ENCODE measurements at places on chromosomes 12 and 14.

DNA sequence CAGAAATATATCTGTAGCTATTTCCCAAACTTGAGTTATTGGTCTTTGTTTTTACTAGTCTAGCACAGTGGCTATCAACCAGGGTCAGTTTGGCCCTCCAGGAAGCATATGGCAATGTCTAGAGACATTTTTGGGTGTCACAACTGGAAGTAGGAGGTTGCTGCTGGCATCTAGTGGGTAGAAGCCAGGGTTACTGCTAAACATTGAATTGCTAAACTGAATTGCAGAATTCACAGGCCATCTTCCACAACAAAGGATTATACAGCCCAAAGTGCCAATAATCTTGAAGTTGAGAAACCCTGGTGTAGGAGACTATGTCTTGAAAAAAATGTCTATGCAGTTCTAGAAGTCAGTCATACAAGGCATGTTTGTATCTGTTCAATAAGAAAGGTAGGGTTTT lies 27.7 kb downstream of the ARHGAP5 start:
- DNase-seq = no peak

DNA sequence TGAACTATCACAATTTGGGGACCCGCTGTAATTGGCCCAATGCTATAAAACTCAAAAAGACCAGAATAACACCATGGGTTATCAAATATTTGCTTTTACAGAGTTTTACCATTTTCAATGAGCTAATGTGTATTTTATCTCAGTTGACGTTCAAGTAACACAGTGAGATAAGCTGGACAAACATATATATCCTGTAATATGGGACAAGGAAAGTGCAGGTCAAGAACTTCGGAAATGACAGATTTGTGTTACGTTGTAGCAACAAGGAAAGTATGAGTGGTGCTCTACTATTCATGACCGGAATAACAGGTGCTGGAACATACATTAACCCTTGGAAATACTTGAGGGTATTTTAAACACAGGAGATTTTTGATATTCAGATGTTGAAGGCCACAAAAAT lies 566.4 kb upstream of the FLRT2 start:
- DNase-seq = no peak

DNA sequence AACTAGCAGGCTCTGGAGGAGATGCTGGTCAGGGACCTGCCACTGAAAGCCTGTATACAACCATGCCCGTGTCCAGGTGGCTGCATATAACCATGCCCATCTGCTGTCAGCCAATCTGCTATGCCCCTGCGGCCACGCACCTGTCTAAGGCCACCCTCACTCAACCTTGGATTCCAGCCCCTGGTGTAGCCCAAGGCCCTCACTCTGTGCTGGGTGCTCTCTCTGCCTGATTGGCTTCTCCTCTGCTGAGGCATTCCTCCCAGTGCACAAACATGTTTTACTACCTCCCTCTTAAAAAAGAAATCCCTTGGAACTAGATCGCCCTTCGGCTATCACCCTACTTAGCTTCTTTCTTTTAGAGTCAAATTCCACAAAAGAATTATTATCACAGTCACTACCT lies 45.5 kb downstream of the ZFP36L1 start:
- no peak for DNase-seq

GRCh38 chr14:62674563-62675237 lies 370.6 kb downstream of the KCNH5 start:
- DNase-seq = no peak

- DNase-seq = no peak
Measured at GRCh38 chr14:20792556-20792955, 10.1 kb downstream of the RNASE1 start.

DNA sequence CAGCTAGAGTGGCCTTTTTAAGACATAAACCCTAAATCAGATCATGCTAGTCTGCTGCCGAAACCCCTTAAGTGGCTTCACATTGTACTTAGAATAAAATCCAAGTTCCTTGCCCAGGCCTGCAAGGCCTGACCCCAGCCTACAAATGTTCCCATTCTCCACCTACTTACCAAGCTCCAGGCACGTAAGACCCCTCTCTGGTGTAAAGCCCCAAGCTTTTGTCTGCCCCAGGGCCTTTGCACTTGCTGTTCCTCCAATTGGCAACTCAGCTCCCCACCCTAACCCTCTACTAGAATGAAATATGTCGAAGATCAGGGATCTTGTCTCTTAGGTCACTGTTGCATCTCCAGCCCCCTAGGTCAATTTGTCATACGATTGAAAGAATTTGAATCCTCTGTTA lies 27.1 kb upstream of the MED13L start:
- DNase-seq = no peak

- no peak for DNase-seq
Measured at GRCh38 chr14:76432827-76433752, 57.2 kb downstream of the ESRRB start.

GRCh38 chr12:89799316-89799715 lies 90.7 kb upstream of the ATP2B1 start:
- no peak for DNase-seq

GRCh38 chr12:56718149-56718548 lies 7.0 kb downstream of the NACA start:
- no peak for DNase-seq

DNA sequence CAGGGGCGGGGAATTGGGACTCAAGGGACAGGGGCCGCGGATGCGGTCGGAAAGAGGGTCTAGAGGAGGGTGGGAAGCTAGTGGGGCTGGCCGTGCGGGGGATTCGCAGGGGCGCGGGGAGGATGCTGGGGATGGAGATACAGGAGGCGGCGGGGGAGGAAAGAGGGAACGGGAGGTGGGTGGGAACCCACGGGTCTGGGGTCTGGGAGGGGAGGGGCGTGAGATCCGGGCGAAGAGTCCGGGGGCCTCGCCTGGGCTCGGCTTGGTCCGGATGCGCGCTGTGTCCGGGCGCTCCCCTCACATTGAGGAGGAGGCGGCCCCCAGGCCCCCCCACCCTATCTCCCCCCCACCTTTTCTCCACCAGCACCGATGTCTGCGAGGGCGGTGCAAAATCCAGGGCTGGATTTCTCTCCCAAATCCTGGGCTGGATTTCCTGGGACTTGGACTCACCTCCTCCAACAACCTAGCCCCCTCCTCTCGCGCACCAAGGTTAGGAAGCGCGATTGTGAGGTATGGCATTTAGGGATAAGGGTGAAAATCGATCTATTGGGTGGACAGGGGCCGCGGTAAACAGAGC lies at the start of gene AGAP2:
Gene AGAP2, minus strand, starts transcription at position 82 of the 577 bp plus-strand sequence. CDS start 496 bp downstream, outside the sequence.
- DNase-seq = no peak

- DNase-seq = no peak
Measured at GRCh38 chr12:80593766-80594165, 113.7 kb upstream of the MYF6 start.

DNA sequence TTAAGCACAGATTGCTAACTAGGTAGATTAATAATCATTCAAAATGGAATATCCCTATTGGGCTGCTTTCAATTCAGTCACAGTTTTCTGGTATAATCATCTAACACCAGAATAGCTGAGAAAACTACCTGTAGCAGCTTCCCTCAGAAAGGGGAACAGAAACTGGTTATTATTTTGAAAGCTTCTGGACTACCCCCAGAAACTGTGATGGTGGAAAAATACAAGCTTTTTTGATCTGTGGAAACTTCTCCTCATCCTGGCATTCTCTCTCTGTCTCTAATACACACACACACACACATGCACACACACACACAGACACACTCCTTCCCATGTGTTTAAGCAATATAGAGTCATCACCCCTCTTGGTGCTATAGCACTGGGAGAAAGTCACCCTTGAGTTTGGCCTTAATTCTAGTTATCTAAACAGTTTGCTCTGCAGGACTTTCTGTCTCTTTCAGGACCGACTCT lies 251.5 kb upstream of the LMO3 start:
- DNase-seq = no peak

GRCh38 chr12:26118308-26118707 lies 6.5 kb downstream of the BHLHE41 start:
- DNase-seq = no peak

DNA sequence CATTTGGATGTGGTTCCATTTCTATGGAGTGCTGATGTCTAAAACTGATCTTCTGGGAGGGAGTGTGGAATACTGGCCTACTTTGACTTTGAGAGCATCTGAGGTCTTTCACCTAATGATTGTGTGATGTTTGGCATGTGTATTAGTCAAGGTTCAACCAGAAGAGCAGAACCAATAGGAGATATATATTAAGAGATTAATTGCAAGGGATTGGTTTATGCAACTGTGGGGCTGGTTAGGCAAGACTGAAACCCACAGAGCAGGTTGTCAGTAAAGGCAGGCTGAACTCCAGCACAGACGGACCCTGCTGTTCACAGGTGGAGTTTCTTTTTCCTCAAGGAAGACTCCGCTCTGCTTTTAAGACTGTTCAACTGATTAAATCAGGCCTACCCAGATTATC lies 11.6 kb downstream of the BMAL2 start:
- DNase-seq = no peak

GRCh38 chr12:130345292-130345691 lies 7.6 kb downstream of the PIWIL1 start:
- no peak for DNase-seq

DNA sequence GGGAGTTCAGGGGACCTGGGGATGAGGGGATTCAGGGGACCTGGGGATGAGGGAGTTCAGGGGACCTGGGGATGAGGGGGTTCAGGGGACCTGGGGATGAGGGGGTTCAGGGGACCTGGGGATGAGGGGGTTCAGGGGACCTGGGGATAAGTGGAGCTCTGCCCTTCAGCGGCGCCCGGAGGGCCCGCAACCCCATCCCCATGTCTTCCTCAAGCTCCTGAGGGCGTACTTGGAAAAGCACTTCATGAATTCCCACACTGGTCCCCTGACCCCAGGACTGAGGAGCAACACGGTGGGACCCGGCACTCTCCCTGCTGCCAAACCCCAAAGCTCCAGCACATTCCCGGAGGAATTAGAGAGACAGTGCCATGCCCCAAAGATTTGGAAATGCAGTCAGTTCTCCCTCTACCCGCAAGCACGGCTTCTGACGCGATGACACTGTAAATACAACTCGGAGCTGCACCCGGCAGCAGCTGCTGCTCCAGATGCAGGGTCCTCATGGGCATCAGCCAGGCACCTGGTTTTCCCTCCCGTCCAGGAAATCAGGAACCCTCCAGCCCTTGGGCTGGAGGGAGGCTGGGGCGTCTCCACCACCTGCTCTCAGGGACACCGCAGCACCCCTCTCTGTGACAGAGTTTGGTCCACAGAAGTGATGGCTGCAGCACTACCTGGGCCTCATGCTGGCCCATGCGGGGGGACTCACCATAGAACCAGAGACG lies 32.8 kb upstream of the C14orf180 start:
- no peak for DNase-seq

GRCh38 chr14:106069804-106070625 lies 543.6 kb downstream of the TMEM121 start:
- DNase-seq = no peak

- DNase-seq = no peak
Measured at GRCh38 chr14:104633276-104634137, 28.9 kb upstream of the TMEM179 start.

DNA sequence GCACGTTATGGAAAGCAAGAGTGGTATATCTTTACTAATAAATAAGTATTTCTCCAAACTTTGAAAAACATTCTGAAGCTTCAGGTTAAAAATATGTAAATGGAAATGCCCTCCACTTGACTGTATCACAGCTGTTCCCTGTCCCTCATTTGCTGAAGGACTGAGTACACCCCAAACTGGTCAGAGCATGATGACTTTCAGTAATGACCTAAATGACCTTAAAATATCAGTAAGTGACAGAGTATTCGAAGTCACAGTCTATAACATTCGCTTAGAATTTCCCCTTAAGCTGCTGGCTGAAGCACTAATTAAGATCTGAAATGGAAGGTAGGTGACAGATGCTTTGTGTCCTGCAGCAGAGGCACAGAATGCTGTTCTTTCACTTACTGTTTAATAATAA lies 191.5 kb downstream of the RGS6 start:
- no peak for DNase-seq

- no peak for DNase-seq
Measured at GRCh38 chr12:20047901-20048300, 320.4 kb upstream of the PDE3A start.

GRCh38 chr14:49896966-49897365 lies 4.1 kb downstream of the ARF6 start:
- DNase-seq = no peak

DNA sequence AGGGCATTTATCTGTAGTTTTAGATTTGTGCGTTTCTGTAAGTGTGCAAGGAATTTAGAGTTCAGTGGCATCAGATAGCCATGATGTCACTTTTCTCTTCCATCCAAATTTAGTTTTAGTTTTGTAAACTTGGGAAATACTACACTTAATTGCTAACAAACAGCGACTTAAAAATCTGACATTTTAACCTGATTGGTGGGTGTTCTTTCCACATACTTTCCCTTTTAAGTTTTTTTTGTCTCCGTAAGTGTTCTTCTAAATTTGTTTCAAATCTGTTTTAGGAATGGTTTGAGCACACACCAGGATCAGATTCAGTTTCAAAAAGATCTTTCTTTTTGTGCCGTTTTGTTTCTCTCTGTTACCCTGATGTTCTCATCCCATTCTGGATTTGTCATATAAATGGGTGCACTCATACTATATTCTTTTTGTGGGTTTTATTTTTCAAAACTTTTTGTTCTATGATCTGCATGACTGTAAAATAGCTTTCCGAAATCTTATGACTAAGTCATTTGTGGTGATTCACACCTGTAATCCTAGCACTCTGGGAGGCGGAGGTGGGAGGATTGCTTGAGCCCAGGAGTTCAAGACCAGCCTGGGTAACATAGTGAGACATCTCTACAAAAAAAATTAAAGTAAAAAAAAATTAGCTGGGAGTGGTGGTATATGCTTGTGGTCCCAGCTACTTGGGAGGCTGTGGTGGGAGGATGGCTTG lies 58.9 kb downstream of the FBXO34 start:
- no peak for DNase-seq

DNA sequence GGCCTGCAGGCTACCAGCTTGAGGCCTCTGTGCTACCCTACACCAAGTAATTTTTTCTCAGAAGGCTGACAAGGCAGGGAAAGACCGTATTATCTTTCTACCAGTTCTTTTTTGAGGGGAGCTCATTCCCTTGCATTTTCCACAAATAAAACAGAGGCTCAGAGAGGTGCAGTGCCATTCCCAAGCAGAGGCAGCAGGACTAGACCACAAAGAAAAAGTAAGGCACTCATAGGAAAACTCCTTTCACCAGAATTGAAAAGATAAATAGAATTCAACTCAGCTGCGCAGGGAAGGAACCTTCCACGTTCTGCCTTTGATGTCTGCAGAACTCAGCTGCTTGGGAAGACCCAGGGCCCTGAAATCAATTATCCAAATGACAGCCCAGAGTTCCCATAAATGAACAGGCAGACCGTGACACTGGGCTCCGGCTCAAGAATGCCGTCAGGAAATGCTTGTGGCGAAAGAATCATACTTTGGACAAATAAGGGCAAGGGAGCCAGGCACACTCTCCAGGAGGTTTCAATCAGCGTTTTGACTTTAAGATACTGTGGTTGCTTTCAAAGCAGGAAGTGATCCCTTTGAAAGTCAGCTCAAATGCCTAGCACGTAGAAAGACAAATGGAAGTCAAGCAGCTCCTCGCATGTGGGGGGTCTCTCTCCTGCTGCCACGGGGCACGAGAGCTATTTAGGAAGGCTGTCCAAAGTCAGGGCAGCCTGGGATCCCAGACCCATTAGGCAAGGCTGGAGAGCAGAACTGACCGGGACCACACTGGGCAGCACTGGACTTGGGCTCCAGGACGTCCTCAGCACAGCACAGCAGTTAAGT lies 14.0 kb downstream of the KCTD10 start:
- DNase-seq = no peak

Measured in activated CD4-positive, alpha-beta T cell treated with anti-CD3 and anti-CD28 coated beads, Interleukin-2, amount 50 U/mL, for 1 hour (primary cell).